ENCODE measurements at places on chromosomes 6 and 20.

DNA sequence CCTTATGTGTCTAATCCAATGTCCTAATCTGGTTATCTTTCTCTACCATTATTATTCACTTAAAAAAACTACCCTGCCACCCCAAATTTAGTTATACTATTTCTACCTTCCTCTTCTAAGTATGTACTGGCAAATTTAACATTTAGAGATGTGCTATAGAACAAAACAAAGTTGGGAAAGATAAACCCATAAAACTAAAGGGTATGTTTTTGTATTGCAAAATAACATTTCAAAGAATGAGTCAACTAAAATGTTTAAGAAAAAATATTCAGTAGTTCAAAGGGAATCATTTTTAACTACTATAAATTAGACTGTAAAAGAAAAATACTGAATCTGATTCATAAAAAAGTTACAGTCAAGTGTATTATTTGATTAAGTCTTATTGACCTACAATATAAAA, 103.0 kb downstream of the LMBRD1 start:
- no peak for DNase-seq

DNA sequence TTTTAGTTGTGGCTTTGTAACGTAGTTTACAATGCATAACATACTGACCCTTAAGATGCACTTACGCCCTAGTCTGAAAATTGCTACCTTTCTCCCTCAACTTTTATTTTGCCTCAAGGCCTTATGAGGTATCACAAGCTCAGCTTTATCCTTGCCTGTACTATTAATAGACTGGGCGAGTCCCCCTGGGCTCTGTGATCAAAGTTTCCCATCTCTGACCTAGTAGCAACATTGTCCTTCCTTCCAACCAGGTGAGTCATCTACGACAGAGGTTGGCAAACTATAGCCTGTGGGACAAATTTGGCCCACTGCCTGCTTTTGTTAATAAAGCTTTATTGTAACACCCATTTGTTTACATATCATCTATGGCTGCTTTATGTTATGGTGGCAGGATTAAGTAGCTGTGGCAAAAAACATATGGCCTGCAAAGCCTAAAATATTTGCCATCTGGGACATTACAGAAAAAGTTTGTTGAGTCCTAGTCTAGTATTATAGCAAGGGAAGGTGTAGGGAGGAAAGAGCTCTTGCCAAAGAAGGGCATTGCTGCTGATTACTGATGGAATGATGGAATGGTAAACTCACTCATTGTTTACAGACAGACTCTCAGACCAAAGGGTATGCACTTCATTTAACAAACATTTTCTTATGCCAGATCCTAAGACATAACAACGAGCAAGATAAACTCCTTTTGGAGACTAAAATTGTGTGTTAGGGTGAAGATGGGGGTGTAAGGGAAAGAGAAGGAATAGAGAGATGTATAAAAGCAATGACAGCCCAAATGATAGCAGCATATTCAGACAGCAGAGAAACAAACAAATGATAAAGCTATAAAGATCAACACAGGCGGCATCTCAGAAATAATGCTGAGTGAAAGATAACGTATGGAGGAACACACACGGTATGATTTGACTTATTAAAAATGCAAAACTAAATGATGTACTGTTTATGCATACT, 74.2 kb downstream of the SLC22A23 start:
- DNase-seq: no peak

DNA sequence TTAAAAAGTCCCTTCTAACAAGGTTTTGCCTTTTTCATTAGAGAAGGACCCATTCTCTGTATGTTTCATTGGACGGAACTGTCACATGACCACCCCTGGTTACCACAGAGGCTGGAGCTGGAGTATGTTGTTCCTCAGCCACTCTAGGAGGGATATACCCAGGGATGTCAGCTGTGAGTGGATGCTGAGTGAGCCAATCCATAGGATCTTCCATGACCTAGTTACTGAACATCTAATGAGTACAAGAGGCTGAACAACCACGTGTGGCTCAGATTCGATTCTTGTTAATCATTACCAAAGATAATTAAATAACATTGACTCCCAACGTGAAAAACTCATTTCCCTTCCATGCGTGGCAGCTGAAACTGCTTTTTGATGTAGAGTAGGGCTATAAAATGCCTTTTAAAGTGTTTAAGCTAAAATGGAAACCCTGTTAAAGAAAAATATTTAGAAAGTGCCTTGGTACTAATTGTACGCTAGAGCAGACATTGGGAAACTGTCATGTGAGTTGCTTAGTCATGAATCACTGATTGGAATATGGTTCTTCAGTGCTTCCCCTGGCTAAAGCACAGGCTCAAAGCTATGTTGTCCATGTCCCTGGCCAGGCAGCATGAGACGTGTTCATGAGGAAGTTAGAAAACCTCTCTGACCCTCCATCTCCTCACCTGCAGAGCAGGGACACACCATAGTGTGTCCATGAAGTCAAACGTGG, 256.1 kb downstream of the ZNF217 start:
- DNase-seq: no peak

GRCh38 chr6:50602292-50602691, 111.0 kb upstream of the TFAP2D start:
- peak; percentile 68 for DNase-seq

DNA sequence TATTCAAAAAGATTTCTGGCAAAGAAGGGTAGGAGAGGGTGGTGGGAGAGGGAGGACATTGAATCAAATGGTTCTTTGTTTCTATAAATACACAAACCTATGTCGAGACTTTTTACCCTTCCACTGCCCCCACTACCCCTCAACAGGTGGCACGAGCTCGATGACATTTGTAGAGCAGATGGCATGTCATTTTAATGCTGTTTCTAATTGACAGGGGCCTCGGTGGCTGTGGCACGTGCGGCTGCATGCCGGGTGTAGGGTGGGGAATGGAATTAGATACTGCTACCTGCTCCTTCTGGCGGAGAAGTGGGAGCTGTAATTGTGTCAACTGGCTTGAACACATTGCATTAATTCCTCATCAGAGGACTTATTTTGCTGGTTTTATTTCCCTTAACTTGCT, 29.1 kb upstream of the SASH1 start:
- no peak for DNase-seq

- no peak for DNase-seq
Observed at GRCh38 chr6:107305391-107305790, 154.0 kb downstream of the PDSS2 start.

GRCh38 chr6:91743756-91744155, 1156.9 kb upstream of the MAP3K7 start:
- DNase-seq: no peak

GRCh38 chr6:73694711-73695411, 1.1 kb upstream of the CD109 start:
- DNase-seq: no peak

GRCh38 chr6:146578054-146578453, 20.7 kb upstream of the ADGB start:
- DNase-seq: no peak

GRCh38 chr6:71197267-71197666, 91.3 kb upstream of the OGFRL1 start:
- no peak for DNase-seq

DNA sequence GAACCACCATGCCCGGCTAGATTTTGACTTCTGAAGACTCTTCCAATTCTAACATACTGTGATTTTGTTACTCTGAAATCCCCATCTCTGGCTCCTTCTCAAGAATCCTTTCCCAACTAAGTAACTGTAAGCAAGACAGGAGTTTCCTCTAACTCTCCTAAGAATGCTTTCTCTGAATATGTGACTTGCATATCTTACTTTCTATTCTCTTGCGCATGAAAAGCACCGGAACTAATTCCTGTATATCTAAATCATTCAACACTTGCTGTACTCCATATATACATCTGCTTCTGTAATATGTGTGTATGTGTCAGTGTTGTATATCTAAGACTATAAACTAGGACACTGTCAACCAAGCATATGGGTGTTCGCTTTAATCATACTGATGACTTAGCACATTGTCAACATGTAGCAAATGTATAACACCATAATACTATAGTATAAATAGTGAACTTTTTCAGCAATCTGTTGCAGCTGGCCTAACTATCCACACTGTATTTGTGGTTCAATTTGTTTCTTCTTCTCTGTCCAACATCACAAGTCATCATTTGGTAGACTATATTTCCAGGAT, 108.1 kb upstream of the PRDM1 start:
- DNase-seq: no peak

DNA sequence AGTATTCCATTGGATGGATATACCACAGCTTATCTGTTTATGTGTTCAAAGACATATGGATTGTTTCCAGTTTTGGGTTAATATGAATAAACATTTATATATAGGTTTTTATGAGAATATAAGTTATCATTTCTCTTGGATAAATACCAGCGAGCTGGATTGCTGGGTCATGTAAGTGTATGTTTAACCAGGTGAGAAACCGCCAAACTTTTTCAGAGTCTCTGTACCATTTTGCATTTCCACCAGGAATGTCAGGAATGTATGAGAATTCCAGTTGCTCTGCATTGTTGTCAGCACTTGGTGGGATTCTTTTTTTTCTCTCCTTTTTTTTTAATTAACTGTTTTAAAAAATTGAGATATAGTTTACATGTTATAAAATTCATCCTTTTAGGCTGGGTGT, 52.1 kb downstream of the PHF20 start:
- DNase-seq: no peak

DNA sequence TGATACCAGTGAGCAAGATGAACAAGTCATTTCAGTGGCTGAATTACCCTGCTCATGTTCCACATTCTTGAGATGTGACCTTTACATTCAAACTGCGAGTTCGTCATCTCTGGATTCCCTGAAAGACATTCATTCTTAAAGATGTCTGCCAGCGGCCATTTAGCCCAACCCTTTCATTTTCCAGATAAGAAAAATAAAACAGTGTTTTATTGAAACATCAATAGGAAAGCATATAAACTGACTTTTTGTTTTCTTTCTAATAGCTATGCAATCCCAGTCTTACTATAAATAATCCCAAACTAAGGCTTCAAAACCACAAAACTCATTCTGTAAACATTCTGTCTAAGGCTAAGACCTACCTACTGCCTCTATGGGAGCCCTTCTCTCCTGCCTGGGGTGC, 134.0 kb downstream of the SAMD5 start:
- no peak for DNase-seq

- DNase-seq: no peak
Observed at GRCh38 chr20:59835448-59836395, 97.7 kb downstream of the SYCP2 start.

- DNase-seq: no peak
Observed at GRCh38 chr20:1375515-1375914, 17.3 kb downstream of the FKBP1A start.

Data from NAMALWA (cell line).